ENCODE measurements at places on chromosomes 5 and 9.

DNA sequence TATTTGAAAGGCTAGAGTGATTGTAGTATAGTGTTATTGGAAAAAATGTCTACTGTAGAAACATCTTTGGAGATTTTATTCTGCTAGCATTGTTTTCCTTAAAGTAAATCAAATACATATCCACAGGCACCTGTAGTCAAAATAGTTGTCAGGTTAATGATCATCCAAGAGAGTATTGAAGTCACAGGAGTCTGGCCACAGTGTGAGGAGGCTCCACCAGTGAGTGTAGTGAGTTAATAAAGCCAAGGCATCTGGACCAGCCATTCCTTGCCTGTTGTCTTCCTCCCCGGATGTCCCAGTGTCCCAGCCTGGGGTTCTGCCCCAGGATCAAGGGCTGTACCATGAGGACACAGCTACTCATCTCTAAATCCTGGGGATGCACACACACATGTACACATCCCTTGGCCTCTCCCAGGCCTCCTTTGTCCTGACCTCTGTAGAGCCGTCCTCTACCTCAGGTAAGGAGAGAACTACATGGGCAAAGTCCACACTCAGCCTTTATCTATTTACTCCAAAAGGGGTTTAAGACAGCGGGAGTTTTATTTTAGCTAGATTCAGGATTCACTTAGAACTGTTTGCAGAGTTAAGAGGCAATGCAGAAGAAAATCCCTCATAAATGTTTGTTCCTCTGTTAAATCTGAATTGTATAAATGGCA lies 3.7 kb downstream of the PIK3R1 start:
- DNase-seq = no peak

- DNase-seq = no peak
Observed at GRCh38 chr9:113906411-113907110, 30.5 kb downstream of the ZNF618 start.

DNA sequence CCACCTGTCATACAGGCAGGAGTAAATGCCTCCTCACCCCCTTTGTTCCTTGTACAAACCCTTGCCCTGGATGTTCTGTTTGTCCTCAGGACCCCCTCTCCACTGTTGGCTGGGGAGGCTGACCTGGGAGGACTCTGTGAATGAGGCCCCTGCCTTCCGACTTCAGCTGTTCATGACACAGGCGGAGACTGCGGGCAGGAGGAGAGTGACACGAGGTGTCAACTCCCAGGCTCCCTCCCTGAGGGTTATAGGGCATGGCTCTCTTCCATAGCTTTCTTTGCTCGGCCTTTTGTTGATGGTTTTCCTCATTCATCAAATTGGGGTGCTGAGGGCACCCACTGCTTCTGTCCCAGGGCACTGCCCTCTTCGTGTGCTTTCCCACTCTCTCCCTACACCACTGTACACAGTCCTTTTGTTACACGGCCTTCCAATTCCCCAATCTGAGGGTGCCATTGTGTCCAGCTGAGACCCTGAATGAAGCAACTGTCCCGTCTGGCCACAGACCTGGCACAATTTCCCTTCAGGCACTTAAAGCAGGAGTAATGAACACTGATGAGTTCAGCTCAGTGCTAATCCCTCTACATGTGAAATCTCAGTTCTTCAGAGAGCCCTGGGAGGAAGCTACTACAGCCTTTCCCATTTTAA lies 33.8 kb downstream of the KCNIP1 start:
- DNase-seq = no peak

GRCh38 chr5:2007878-2008501 lies 125.3 kb upstream of the IRX4 start:
- DNase-seq = peak; percentile 77

DNA sequence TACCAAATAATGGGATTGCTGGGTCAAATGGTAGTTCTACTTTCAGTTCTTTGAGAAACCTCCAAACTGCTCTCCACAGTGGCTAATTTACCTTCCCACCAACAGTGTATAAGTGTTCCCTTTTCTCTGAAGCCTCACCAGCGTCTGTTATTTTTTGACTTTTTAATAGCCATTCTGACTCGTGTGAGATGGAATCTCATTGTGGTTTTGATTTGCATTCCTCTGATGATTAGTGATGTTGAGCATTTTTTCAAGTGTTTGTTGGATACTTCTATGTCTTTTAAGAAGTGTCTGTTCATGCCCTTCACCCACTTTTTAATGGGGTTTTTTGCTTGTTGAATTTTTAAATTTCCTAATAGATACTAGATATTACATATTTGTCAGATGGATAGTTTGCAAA lies 28.4 kb upstream of the SUSD1 start:
- DNase-seq = no peak

DNA sequence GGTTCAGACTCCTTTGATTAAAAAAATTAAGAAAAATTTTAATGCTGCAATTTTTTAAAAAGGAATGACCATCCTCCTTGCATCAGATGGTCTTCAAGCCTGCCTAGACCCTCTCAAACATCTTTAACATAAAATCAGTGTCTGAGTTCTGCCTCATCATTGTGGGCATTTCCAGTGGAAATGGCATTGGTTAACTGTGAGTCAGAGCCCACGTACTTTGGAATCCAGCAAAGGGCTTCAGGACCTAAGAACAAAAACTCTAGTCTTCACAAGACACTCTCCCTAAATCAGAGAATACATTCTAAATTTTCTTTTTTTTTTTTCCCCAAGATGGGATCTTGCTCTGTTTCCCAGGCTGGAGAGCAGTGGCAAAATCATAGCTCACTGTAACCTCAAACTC lies 9.4 kb upstream of the C5orf15 start:
- DNase-seq = no peak

DNA sequence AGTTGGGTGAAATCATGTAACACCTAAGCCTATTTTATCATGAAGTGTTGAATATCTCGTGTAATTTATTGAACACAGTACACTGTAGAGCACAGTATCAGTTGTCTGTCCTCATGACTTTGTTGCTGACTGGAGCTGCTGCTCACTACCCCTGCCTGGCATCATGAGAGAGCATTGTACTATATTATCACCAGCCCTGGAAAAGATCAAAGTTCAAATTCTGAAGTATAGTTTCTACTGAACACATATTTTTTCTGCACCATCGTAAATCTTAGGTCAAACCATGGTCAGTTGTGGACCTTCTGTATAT lies 169.3 kb upstream of the RAI14 start:
- no peak for DNase-seq

DNA sequence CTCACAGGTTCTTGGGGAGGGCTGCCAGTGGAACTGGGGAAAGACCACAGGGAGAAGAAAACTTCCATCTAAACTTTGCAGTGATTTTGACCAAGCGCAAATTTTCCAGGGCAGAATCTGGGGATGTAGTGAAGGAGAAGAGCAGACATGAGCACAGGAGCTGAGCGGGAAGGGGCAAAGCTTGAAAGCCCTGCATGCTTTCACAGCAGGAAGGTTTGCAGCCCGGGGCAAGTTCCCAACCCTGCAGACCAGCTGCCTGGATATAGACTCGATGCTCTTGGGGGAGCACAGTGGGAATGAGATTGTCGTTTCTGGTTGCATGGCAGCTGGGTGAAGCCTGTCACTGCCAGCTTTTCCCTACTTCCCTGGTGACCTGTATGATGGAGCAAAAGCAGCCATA lies 276.8 kb upstream of the RORB start:
- no peak for DNase-seq

- DNase-seq = no peak
Observed at GRCh38 chr9:36971935-36972488, 62.1 kb downstream of the PAX5 start.

DNA sequence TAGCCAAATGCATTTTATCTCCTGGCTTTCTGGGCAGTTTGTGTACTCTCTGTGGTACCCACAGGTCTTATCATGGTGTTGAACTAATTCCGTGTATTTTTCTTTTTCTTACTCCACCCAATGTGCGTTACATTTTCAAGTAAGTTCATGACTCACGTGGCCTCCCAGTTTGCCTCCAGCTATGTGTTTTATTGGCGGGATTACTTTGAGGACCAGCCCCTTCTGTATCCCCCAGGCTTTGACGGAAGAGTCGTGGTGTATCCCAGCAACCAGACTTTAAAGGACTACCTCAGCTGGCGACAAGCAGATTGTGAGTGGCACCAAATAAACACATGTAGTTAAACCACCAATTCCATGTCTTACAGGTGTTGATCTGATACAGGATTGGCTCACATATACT lies 3.2 kb downstream of the THG1L start:
- DNase-seq = no peak

GRCh38 chr5:11319836-11320580 lies 559.0 kb upstream of the DAP start:
- DNase-seq = no peak

- DNase-seq = no peak
Observed at GRCh38 chr5:5005353-5005752, 134.8 kb upstream of the ADAMTS16 start.

Data from psoas muscle (tissue), 8 donors.